ENCODE measurements at places on chromosomes 3 and 15.

DNA sequence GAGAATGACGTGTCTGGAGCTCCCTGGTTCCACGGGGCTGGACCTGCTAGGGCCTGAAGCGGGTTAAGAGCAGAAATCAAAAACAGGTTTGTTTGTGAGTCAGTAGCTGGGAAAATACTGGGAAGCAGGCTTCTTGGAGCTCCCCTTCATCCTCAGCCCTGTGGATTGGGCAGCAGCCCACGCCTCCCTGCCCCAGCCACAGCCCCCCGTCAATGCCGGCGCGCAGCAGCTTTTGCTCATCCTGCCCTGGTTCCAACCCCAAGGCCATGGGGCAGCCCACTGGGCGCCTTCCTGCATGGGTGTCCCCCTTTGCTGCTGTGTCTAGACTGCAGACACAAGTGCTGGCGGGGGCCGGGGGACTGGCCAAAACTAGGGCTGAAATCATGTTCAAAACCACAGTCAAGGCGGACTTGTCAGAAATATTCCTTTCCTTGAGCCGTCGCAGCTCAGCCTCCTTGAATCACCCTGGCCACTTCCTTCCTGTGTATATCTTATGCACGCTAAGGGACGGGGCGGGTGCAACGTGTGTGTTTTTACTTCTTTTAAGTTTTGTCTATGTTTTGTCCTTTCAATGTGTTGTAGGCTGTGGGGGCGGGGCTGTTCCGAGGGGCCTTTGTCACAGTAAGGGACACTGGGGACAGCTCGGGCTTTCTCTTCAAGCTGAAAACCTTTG is 108.1 kb downstream of the KLF13 start:
- peak; percentile 86 for DNase-seq

GRCh38 chr15:100770661-100771584 is 108.7 kb upstream of the ALDH1A3 start:
- DNase-seq, result peak; percentile 26

DNA sequence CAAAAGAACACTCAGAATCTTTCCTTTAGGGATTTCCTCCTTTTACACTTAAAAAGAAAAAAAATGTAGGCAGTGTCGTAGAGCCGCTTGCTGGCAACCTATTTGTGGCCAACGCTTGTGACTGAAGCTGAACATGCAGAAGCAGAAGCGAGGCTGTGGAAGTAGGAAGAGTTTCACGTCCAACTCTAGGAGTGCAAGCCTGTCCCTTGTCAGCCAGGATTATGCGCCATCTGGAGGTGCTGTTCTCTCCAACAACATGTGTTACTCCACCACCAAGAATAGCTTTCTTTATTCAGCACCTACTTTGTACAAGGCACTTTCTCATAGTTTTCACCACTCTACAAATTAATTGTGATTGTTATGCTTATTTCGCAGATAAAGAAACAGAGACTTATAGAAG is 223.2 kb upstream of the LMCD1 start:
- DNase-seq, result no peak

DNA sequence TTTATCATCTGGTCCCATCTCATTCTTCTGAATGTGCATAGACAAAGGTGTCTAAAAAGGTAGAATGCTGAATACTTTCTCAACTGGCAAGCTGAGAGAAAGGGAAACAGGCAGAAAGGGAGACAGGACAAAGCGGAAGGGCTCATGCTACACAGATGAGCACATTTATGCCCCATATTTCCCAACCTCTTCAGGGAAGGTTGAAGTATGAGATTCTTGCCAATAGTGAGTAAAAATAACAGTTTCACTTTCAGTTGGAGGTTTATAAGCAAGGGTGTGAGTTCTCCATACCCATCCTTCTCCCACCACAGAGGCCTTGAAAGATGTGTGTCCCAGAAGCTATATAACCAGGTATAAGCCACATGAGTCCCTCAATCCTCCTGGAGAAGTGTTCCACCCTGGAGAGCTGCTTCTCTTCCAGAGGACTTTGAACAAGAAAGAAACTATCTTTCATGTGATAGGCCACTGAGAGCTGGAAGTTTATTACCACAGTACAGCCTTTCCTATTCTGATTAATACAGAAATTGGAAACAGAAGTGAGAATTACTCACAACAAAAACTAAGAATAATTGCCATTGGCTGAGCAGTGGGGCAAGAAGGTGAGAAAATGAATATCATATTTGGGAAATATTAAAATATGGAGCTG is 709.4 kb upstream of the NR2F2 start:
- no peak for DNase-seq

GRCh38 chr3:67381667-67382272 is 272.6 kb downstream of the SUCLG2 start:
- DNase-seq, result peak; percentile 35

GRCh38 chr3:49359623-49360022 is 1.5 kb upstream of the GPX1 start:
- DNase-seq, result peak; percentile 39

DNA sequence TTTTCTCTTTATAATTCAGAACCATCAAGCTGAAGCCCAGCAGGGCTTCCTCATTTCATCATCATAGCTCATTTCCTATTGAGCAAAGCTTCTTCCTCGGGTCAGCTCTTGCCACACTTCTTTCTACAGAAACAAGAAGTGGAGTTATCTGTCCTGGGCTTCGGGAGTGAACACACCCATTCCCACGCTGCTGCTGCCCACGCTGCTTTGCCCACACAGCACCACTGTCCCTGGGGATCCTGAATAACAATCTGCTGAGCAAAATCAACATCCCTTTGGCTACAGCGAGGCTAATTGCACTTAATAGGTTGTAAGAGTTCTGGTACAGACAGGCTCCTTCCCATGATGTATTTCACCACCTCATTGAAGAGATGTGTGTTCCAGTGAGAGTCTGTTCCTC is 23.7 kb downstream of the CEP19 start:
- peak; percentile 62 for DNase-seq
